ENCODE measurements at places on chromosomes 5 and 9. TPM values are rescaled to one million over a fixed set of nuclear protein-coding genes. Genes with fewer than 3 reads are reported as not detected.
A peak's percentile ranks its signal among the peaks of the same experiment; 100 is the strongest.

DNA sequence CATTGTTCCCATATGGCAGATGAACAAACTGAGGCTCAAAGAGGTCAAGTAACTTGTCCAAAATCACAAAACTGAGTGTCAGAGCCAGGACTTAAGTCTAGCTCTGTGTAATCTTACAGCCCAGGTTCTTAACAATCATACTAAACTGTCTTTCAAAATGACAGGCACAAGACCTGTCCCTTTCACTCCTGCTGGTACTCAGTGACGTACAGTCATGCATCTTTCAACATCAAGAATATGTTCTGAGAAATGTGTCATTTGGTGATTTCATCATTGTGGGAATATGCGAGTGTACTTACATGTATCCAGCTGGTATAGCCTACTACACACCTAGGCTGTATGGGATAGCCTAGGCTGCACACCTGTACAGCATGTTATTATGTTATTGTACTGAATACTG, 646.8 kb upstream of the WWC1 start:
- H3K27ac ChIP-seq = no peak overlapping the region
- DNase-seq = no peak
- H3K4me1 ChIP-seq = peaks cover 10% of the 10 kb centered on the region
- no peaks in the 10 kb centered on the region for H3K27me3 ChIP-seq

DNA sequence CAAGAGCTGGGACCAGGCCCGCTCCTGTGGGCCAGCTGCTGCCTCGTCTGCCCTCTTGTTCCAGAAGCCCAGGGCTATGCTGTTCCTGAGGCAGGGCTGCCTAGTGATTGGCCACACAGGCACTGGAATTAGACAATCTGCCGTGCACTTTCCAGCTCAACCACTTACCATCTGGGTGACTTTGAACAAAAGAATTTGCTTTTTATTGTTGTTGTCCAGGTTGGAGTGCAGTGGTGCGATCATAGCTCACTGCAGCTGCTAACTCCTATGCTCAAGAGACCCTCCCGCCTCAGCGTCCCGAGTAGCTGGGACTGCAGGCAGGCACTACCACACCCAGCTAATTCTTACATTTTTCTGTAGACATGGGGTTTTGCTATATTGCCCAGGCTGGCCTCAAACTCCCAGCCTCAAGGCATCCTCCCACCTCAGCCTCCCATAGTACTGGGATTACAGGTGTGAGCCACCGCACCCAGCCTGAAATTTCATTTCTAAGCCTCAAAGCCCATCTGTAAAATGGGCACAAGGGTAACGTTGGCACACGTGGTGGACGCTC, 1.2 kb upstream of the NEK6 start:
- H3K27ac ChIP-seq = no peak overlapping the region
- no peak overlapping the region for H3K4me3 ChIP-seq
- no peaks in the 10 kb centered on the region for H3K27me3 ChIP-seq
- DNase-seq = peak; percentile 36
- peaks cover 33% of the 10 kb centered on the region for H3K4me1 ChIP-seq
- H3K36me3 ChIP-seq = no peaks in the 10 kb centered on the region

GRCh38 chr5:61307611-61308010, 24.4 kb upstream of the ZSWIM6 start:
- no peak for DNase-seq
- no peak overlapping the region for H3K27ac ChIP-seq
- H3K36me3 ChIP-seq = no peaks in the 10 kb centered on the region
- no peak overlapping the region for H3K4me3 ChIP-seq

DNA sequence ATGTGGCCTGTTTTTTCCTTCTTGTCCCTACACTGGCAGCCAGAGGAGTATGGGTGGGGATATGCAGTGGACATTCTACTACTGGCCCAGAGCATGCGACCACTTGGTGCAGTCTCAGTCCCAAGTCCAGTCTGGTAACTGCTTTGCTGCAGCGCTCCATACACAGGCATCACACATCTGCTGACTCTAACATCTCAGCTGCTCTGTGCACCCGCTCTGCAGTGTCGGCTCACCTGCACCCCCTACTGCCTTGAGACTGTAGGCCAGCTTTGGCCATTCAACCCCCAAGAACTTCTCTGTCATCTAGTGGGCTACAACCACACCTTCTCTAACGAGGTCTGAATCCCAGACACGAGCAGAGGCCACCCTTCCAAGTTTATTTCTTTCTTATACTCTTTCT, 46.4 kb upstream of the SLCO6A1 start:
- no peaks in the 10 kb centered on the region for H3K36me3 ChIP-seq
- H3K4me3 ChIP-seq = no peak overlapping the region
- no peak overlapping the region for H3K27ac ChIP-seq

GRCh38 chr5:64437496-64437895, 68.3 kb upstream of the RGS7BP start:
- H3K27me3 ChIP-seq = no peaks in the 10 kb centered on the region
- DNase-seq = no peak
- H3K27ac ChIP-seq = no peak overlapping the region
- no peaks in the 10 kb centered on the region for H3K4me1 ChIP-seq
- no peak overlapping the region for H3K4me3 ChIP-seq
- no peaks in the 10 kb centered on the region for H3K36me3 ChIP-seq

- no peak for DNase-seq
- H3K4me1 ChIP-seq = no peaks in the 10 kb centered on the region
- H3K27ac ChIP-seq = no peak overlapping the region
- H3K4me3 ChIP-seq = no peak overlapping the region
Observed at GRCh38 chr9:16659096-16659495, 211.4 kb downstream of the BNC2 start.

DNA sequence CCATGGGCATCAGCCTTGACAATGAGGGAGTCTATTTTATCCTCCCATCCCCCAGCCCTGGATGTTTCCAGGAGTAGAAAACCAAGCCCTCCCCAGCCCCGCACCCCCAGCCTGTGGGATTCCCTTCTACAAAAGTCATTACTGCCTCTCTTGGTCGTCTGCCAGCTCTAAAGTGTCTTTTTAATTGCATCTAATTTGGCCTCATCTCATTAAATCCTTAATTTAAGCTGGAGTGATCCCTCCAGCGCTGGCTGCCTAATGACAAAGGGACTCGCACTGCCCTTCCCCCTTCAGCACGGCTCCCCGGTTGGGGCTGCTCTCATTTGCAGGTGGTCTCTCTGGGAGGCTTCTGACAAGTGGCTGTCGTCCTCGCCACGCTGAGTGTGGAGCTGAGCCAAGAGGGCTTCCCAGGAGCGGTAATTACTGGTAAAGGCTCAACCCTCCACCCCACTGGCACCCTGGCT, 107.9 kb upstream of the ALDH1B1 start:
- H3K27me3 ChIP-seq = no peaks in the 10 kb centered on the region
- no peak overlapping the region for H3K27ac ChIP-seq
- DNase-seq = no peak
- H3K4me1 ChIP-seq = no peaks in the 10 kb centered on the region

- H3K27ac ChIP-seq = no peak overlapping the region
- no peaks in the 10 kb centered on the region for H3K36me3 ChIP-seq
- no peak overlapping the region for H3K4me3 ChIP-seq
- no peaks in the 10 kb centered on the region for H3K27me3 ChIP-seq
Observed at GRCh38 chr9:10571699-10572098, 41.1 kb downstream of the PTPRD start.

- H3K27ac ChIP-seq = no peak overlapping the region
- H3K36me3 ChIP-seq = no peaks in the 10 kb centered on the region
- no peaks in the 10 kb centered on the region for H3K4me1 ChIP-seq
- DNase-seq = no peak
- H3K27me3 ChIP-seq = no peaks in the 10 kb centered on the region
Observed at GRCh38 chr5:127830157-127830556, 127.0 kb downstream of the CCDC192 start.

- no peaks in the 10 kb centered on the region for H3K4me1 ChIP-seq
- no peak overlapping the region for H3K27ac ChIP-seq
- H3K27me3 ChIP-seq = no peaks in the 10 kb centered on the region
- DNase-seq = no peak
Observed at GRCh38 chr9:27791311-27791710, 218.0 kb upstream of the C9orf72 start.

DNA sequence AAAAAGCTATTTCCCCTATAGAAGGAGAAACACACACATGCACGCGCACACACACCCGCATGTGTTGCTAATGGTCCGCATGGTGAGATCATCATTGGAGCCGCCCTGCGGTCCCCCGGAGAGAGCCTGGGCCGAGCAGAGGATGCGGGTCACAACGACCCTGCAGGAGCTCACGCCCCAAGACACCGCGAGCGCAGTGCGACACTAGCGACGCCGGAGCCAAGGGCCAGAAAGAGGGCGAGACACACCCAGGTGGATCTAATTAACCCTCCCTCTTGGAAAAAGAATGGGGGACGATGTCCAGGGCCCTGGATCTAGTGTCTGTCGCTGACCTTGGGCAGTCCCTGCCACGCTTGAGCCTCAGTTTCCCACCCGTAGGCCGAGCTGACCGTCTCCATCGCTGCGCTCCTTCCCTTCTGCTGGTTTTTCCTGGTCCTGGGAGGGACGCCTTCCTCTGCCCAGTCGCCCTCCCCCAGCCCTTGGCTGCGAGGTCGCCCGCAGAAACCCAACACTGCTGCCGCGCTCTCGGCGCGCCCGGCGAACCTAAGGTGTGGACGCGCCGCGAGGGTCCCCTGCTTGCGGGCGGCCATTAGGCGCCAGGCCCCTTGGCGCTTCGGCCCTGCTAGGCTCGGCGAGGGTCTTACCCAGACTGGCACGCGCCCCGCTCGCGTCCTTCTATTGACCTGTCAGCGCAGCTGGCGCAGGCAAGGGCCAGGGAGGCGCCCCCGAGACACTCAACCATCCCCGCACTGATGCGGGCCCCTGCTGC, 47.5 kb upstream of the RNF20 start:
- peak overlapping the region; percentile 21 for H3K4me3 ChIP-seq
- no peak for DNase-seq
- H3K4me1 ChIP-seq = no peaks in the 10 kb centered on the region
- no peak overlapping the region for H3K27ac ChIP-seq

- no peak overlapping the region for H3K4me3 ChIP-seq
- H3K4me1 ChIP-seq = peaks cover 12% of the 10 kb centered on the region
- H3K27ac ChIP-seq = peak overlapping the region; percentile 24
- H3K36me3 ChIP-seq = no peaks in the 10 kb centered on the region
Observed at GRCh38 chr5:99191206-99191745, 262.5 kb upstream of the CHD1 start.

DNA sequence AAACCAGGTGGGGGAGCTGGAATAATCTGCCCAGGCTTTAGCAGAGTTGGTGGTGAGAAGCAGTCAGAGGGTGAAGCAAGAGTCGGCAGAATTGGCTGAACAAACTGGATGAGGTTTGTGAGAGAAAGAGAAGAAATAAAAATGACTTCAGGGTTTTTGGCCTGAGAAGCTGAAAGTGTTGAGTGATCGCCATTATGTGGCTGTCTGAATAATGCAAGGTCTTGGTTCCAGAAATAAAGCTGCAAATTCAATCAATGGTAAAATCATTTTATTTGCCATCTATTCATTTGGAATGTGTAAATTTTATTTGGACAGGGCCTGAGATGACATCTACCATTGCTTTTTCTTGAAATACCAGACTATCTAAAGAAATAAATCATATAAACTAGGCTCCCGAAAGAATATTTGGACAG, 50.4 kb upstream of the DAB2 start:
- DNase-seq = no peak
- no peak overlapping the region for H3K27ac ChIP-seq
- H3K4me3 ChIP-seq = no peak overlapping the region

DNA sequence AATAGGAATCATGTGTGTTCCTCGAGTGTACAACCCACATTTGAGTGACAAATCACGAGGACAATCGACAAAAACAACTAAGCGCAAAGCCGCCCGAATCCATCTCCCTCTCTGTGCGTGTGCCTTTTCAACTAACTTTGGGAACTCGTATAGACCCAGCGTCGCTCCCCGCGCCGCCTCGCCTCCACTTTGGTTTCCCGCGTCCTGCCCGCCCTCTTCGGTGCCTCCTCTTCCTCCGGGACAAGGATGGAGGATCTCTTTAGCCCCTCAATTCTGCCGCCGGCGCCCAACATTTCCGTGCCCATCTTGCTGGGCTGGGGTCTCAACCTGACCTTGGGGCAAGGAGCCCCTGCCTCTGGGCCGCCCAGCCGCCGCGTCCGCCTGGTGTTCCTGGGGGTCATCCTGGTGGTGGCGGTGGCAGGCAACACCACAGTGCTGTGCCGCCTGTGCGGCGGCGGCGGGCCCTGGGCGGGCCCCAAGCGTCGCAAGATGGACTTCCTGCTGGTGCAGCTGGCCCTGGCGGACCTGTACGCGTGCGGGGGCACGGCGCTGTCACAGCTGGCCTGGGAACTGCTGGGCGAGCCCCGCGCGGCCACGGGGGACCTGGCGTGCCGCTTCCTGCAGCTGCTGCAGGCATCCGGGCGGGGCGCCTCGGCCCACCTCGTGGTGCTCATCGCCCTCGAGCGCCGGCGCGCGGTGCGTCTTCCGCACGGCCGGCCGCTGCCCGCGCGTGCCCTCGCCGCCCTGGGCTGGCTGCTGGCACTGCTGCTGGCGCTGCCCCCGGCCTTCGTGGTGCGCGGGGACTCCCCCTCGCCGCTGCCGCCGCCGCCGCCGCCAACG, at the start of gene GPR150:
Gene GPR150, plus strand, starts transcription at position 58 of the 840 bp plus-strand sequence. Its CDS starts 189 bp downstream, at position 247.
- peak within 1 kb of the TSS; percentile 44 for H3K27ac ChIP-seq
- H3K4me1 ChIP-seq = peaks cover 23% of the 10 kb centered on the region
- no peaks in the 10 kb centered on the region for H3K27me3 ChIP-seq
- peak within 1 kb of the TSS; percentile 18 for H3K4me3 ChIP-seq
- peak; percentile 39 for DNase-seq

DNA sequence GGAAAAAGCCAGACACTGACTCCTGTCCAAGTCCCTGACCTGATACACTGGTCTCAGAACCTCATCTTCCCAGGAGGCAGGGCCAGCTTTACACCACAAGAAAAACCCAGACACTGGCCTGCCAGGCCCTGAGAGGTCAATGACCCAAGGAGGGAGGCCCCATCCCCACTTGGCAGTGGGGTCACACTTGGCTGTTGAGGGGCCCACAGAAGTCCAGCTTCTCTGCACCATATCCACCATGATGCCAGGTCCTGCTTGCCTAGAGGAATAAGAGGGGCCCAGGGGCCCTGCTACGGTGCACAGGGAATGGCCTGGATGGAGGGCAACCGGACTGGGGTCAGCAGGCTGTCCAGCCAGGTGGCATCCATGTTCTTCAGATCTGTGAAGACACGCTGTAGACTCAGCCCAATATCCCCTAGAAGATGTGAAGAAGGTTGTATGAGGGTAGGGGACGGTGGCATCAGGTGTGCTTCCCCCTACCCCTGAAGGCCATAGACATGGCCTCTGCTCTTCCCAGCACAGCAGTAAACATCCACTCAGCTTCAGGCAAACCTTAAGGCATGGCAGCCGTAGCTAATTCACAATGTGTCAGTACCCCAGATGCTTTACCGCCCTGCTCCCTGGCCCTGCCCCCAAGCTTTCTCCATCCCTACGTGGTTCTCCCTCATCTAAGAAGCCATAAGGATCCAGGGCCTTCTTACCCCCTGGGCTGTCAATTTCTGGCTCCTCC, 6.7 kb downstream of the IRF1 start:
- no peak overlapping the region for H3K27ac ChIP-seq
- peaks cover 12% of the 10 kb centered on the region for H3K36me3 ChIP-seq
- no peak overlapping the region for H3K4me3 ChIP-seq

Gene CDH10
- total RNA-seq = not detected

Gene ANKRD34B
- total RNA-seq = not detected

Gene MUSK
- not detected for total RNA-seq

Gene CTXN3
- not detected for total RNA-seq

Gene ENTR1
- 47.3 TPM for total RNA-seq

Gene TMEFF1
- total RNA-seq = 14.6 TPM

Gene TMC1
- 1.5 TPM for total RNA-seq

Gene HAVCR1
- total RNA-seq = not detected
